CD4-positive, alpha-beta T cell treated with Interleukin-21 for 1 hour (primary cell): ENCODE measurements at places on chromosomes 1 and 21.

GRCh38 chr1:153639280-153639679 lies 5.4 kb downstream of the CHTOP start:
- no peak for DNase-seq

DNA sequence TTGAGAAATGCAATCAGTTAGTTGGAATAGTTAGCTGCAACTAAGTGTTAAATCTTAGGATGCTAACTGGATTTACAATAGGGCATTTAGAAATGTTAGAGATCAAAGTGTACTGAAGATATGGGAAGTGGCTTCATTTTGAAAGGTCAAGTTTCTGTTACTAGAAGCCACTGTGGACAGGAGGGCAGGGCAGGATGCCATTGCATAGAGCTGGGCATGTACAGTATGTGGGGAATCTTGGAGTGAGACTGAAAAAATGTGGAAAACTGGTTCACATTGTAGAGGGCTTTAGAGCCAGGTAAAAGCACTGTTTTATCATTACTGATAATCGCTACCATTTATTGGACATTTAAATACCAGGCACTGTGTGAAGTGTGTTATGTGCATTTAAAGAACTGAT lies 31.0 kb downstream of the ARID1A start:
- no peak for DNase-seq

- DNase-seq: no peak
Observed at GRCh38 chr1:153833171-153833570, 58.0 kb downstream of the SLC27A3 start.

GRCh38 chr1:33618636-33619035 lies 146.2 kb downstream of the ZSCAN20 start:
- DNase-seq: no peak

DNA sequence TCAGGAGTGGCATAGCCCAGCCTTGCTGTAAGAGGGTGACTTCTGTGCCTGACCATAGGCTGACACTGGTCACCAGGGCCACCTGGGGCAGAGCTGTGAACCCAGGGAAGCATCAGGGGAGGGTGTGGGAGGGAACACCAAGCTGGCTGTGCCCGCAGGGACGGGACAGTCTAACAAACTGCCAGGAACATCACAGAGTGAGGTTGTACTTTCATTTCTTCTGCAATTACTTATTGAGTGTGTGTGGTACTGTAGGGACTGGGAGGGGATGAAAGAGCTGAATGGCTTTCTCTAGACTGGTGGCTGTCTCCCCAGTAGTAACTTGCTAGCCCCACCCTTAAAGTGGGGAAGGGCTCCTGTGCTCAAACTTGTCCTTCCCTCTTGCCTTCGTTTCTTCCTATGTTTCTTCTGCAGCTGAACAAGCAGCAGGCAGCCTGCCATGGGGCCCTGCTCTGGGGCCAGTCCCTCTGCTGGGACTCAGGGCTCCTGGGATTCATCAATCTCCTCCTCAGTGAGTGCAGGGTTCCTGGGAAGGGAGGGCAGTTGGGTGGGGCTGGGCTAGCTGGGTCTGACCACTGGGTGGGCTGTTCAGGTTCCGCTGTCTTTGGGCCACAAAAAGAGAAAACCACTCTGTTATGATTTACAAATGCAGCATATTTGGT lies 39.7 kb upstream of the ETV3 start:
- DNase-seq: no peak

- no peak for DNase-seq
Observed at GRCh38 chr1:97006044-97006661, 284.6 kb downstream of the PTBP2 start.

GRCh38 chr1:43764581-43764980 lies 57.2 kb downstream of the ST3GAL3 start:
- DNase-seq: no peak

GRCh38 chr1:176480750-176481149 lies 17.8 kb downstream of the PAPPA2 start:
- no peak for DNase-seq

- DNase-seq: no peak
Observed at GRCh38 chr1:147822292-147822691, 61.9 kb upstream of the GJA5 start.

- DNase-seq: no peak
Observed at GRCh38 chr1:169465281-169465680, 20.5 kb downstream of the SLC19A2 start.

DNA sequence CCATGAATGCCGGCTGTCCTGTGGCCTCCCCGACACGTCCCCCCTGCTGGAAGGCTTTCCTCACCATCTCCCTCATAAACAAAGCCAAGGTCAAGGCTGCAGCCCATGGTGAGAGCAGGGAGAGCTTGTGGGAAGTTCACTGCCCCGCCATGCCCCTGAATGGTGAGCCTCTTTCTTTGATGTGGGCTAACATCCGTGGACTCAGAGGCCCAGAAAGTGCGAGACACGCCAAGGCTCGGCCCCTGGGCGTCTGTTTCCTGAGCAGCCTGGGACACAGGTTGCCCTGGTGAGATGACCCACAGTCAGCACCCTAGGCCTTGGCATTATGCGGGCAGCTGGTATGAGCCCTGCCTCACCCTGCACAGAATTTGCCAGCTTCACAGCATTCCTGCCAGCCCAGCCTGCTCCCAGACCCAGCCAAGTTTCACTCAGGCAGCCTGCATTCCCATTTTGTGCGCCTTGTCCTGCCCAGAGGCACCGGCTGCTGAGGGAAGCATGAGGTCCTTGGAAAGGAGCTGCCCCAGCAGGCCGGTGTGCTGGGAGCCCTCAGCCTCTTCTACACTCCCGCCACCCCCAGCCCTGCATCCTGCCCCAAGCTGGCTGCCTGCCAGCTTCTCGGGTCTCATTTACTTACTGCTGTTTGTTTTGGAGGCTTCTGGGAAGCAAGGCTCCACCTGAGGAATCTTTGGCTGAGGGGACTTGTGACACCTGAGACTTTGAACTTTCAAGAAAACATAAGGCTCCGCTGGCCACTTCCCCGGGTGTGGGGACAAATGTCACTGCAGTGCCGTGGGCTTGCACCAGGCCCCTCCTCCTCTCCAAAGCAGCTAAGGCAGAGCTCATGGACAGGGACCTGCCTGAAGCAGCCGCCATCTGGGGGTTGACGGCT lies 31.9 kb downstream of the NEK2 start:
- no peak for DNase-seq

DNA sequence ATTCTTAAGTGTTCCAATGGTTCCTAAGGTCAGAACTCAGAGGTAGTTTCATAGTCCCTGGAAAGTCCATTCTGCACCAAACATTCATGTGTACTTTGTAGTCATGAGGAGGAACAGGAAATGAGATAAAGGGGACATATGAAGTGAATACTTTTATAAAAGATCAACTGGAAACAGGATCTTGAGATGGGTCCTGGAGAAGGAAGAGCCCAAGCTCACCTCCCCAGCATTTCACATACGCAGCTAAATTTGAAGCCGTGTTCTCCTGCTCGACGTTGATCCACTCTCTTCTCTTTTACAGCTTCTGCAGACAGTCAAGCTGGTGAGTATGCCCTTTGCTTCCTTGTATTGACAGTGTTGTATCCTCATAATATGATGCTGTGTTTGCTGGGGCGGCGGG lies 429 bp downstream of the FCGR2A start:
- no peak for DNase-seq

DNA sequence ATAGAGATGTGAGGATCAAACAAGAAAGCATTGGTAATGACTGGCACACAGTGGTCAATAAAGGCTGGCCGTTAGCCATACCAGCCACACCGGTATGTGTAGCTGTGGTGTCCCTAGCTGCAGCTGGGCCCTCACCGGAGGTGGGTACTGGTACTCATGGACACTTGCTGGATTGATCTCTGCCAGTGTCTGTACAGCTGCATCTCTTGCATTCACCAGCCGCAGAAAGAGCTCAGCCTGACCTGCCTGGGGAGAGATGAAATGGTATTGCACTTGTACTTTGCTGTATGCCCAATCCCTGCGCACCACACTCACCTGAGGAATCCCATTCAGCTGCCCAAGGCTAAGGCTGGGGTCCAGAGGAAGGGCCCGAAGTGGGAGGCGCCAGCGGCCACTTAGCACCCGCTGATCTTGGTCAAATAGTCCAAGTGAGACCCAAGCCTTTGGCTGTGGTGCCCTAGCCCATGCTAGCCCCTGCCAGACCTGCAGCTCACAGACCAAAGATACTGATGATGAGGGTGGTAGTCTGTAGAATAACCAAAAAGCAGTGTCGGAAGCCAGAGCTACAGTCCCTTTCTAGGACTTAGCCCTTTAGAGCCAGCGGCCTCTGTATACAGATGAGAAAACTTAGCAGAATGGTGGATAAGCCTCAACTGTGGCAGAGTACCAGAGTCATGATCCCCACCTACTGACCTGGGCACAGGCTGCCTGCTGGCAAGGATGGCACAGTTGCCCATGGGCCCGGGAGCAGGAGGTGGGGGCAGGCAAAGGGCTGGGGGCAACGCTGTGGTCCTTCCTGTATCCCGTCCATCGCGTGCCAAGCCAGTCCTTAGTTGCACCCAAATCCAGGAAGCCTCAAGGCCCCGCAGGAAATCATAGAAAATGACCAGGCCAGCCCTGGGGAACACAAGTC lies 3.0 kb downstream of the CCDC17 start:
- DNase-seq: no peak

- DNase-seq: no peak
Observed at GRCh38 chr21:37276377-37276776, 9.2 kb upstream of the VPS26C start.

GRCh38 chr1:206737729-206738201 lies 32.8 kb upstream of the IL19 start:
- DNase-seq: no peak

- no peak for DNase-seq
Observed at GRCh38 chr21:21661741-21662140, 663.5 kb downstream of the NCAM2 start.

- DNase-seq: no peak
Observed at GRCh38 chr1:233518344-233518743, 95.6 kb upstream of the KCNK1 start.

DNA sequence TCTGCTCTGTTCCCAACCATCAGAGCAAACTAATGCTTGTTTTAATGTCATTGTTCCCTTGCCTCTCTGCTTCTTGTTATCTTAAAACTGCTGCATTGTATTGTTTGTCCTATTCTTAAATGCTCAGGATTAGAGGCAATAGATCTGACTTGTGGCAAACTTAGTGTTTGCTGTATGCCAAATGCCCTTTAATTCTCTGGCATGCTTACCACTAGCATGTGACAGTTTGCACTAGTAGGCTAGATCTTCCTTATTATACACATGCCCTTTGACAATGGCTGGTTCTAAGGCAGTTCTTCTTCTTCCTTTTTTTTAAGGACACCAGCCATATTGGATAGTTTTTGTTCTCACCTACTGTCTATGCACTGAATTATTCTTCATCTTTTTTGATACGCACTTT lies 30.1 kb downstream of the PALMD start:
- no peak for DNase-seq

GRCh38 chr1:51875291-51875772 lies 3.2 kb downstream of the NRDC start:
- no peak for DNase-seq

DNA sequence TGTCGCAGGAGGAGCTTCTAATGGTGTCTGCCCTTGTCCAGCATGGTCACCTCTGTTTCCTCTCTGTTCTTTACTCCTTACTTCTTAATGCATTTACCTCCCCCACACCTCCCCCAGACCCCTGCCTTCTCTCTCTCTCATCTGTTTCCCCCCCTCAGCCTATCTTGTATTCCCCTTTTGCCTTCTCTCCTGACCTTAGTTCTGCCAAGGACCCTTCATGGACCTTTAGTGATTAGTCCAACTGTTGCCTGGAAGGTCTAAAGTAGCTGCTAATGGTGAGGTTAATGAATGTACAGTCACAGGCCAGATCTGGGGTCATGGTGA lies 42.3 kb upstream of the PPP2R5A start:
- DNase-seq: no peak

DNA sequence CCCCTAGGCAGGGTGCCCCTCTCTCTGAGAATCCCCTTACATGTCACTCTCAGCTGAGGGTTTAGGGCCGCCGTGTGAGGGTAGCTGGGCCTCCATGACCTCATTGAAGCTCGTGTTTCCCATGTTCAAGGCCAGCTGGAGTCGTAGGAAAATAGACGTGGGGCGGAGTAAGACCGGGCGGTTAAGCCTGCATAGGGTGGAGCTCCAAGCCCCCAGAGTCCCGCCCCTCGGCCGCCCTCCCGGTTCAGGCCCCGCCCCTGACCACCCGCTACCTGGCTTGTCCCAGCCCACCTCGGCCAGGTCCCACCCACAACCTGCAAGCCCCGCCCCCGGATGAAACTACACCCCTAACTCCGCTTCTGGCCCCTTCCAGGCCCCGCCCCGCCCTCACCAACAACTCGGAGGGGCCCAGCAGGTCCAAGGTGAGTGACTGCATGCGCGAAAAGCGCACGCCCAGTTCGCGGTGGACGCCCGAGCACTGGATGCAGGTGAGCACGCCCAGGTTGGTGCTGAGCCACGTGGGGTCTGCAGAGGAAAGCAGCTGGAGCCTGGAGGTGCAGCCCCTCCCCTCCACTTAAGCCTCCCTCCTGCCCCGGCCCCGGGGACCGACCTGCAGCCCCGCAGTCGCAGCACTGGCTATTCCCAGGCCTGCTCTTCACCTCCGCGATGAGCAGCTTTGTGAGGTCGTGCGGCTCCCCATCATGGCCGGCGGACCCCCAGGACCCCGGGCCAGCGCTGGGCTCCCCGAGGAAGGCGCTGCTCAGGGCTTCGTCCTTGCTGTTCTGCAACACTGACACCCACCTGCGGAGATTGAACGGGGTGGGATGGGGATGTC lies 12.2 kb upstream of the TCEA3 start:
- DNase-seq: peak; percentile 56

DNA sequence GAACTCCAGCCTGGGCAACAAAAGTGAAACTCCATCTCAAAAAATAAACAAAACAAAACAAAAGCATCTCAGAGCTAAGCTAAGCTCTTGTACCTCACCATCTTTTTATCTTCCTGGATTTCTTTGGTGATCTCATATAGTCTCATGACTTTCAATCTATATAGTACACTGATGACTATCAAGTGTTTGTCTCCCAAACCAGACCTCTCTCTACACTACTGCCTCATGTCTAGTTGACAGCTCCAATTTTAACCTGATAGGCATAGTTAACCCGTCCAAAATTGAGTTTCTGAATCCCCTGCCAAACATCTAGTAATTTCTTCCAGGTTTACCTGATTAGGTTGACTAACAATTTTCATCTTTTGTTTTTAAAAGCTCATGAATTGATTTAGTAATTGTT lies 151.7 kb downstream of the COP1 start:
- DNase-seq: no peak

DNA sequence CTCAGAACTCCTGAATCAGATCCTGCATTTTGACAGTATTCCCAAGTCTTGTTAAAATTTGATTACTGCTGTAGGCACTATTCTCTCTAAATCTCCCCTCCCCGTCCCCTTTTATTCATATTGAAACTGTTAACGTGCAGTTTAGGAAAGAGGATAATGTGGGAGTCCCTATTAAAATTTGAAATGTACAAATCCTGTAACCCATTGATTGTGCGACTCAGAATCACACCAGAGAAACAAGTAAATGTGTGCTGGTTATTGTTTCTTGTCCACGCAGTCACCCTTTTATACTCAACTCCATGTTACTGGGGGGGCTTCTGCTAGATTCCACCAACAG lies 584 bp upstream of the LTN1 start:
- no peak for DNase-seq

- no peak for DNase-seq
Observed at GRCh38 chr1:230299191-230300006, 126.7 kb downstream of the PGBD5 start.

GRCh38 chr1:109918671-109919070 lies 8.0 kb downstream of the CSF1 start:
- no peak for DNase-seq
